ENCODE measurements at places on chromosomes 2 and 18. TPM values are rescaled to one million over a fixed set of nuclear protein-coding genes. Genes with fewer than 3 reads are reported as not detected.

GRCh38 chr2:28129955-28130695 is 239.6 kb downstream of the BABAM2 start:
- no peak overlapping the region for H3K27ac ChIP-seq
- H3K27me3 ChIP-seq: no peaks in the 10 kb centered on the region
- no peak for DNase-seq
- H3K4me1 ChIP-seq: peaks cover 5% of the 10 kb centered on the region
- H3K4me3 ChIP-seq: no peak overlapping the region

DNA sequence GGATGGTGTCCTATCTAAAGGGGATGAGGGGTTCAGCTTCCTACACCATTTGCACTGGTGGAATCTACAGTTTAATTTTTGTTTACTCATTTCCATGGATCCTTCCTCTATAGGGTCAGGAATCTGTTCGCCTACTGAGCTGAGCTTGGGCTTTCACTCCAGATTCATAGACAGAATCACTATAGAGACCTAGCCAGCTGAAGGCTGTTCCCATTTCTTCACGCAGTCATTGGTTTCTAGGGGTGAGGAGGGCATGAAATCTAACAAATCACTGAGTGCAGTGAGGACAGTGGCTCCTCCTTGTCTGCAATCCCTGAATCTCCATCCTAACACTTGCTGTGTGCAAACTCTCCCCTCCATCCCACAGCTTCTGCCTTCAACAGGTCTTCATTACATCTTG is 578.5 kb downstream of the TSN start:
- H3K27me3 ChIP-seq: no peaks in the 10 kb centered on the region

Gene CHST10
- 11.1 TPM for total RNA-seq

DNA sequence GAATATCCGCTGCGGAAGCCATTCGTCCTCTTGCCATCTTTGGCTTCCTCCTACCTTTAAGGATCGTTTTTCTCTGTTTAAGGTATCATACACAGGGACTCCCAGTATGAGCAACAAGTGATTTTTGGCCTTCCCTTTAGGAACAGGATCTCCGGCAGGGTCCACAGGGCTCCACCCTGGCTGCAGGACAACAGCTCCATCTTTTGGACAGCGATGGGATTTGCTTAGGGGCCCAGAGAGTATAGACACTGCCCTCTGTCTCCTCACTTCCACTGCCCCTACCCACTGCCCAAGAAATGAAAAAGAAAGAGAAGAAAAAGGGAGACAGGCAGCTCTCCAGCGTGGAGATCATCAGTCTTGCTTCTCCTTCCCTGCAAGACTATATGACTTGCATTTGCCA is 224.5 kb downstream of the UXS1 start:
- H3K36me3 ChIP-seq: no peaks in the 10 kb centered on the region
- H3K27me3 ChIP-seq: no peaks in the 10 kb centered on the region
- no peak for DNase-seq
- H3K4me1 ChIP-seq: no peaks in the 10 kb centered on the region
- H3K27ac ChIP-seq: no peak overlapping the region

GRCh38 chr2:231991664-231992063 is 30.2 kb downstream of the DIS3L2 start:
- no peaks in the 10 kb centered on the region for H3K36me3 ChIP-seq
- DNase-seq: no peak
- no peak overlapping the region for H3K27ac ChIP-seq
- no peaks in the 10 kb centered on the region for H3K27me3 ChIP-seq

- H3K27ac ChIP-seq: no peak overlapping the region
- peaks cover 3% of the 10 kb centered on the region for H3K27me3 ChIP-seq
- H3K36me3 ChIP-seq: no peaks in the 10 kb centered on the region
- DNase-seq: no peak
- H3K4me3 ChIP-seq: no peak overlapping the region
Observed at GRCh38 chr2:120522151-120522751, 176.3 kb downstream of the INHBB start.

GRCh38 chr2:171718720-171719119 is 31.5 kb downstream of the DYNC1I2 start:
- H3K27ac ChIP-seq: no peak overlapping the region
- H3K4me1 ChIP-seq: no peaks in the 10 kb centered on the region
- DNase-seq: no peak
- no peaks in the 10 kb centered on the region for H3K27me3 ChIP-seq

Gene RGPD8
- total RNA-seq: 34.1 TPM

DNA sequence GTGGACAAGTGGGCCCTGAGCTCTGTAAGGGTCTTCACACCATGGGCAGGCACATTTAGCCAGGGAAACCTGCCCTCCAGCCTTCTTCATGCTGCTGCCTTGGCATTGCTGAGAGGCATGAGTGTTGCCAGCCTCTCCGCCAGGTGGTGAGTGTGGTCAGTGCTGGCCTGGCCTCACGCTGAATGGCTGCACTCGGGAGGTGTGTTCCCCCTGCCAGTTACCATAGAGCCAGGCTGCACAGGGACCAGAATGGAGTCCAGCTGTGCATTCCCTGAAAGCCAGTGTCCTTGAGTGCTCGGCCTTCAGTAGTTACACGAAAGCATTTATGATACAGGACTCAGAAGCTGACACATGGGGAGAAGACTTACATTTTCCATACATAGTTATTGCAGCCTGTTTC is 139.7 kb downstream of the ATP9B start:
- H3K4me3 ChIP-seq: no peak overlapping the region
- peaks cover 13% of the 10 kb centered on the region for H3K36me3 ChIP-seq
- no peak overlapping the region for H3K27ac ChIP-seq
- DNase-seq: no peak
- H3K27me3 ChIP-seq: no peaks in the 10 kb centered on the region

Gene PROM2
- total RNA-seq: 1.1 TPM

GRCh38 chr18:51234117-51235008 is 36.9 kb upstream of the MEX3C start:
- no peaks in the 10 kb centered on the region for H3K27me3 ChIP-seq
- H3K4me3 ChIP-seq: no peak overlapping the region
- DNase-seq: no peak
- peaks cover 6% of the 10 kb centered on the region for H3K4me1 ChIP-seq
- no peak overlapping the region for H3K27ac ChIP-seq

Gene SCYGR2
- total RNA-seq: not detected

GRCh38 chr2:191165176-191165643 is 14.4 kb upstream of the STAT4 start:
- H3K4me3 ChIP-seq: no peak overlapping the region
- no peak overlapping the region for H3K27ac ChIP-seq
- H3K27me3 ChIP-seq: no peaks in the 10 kb centered on the region
- H3K36me3 ChIP-seq: no peaks in the 10 kb centered on the region

DNA sequence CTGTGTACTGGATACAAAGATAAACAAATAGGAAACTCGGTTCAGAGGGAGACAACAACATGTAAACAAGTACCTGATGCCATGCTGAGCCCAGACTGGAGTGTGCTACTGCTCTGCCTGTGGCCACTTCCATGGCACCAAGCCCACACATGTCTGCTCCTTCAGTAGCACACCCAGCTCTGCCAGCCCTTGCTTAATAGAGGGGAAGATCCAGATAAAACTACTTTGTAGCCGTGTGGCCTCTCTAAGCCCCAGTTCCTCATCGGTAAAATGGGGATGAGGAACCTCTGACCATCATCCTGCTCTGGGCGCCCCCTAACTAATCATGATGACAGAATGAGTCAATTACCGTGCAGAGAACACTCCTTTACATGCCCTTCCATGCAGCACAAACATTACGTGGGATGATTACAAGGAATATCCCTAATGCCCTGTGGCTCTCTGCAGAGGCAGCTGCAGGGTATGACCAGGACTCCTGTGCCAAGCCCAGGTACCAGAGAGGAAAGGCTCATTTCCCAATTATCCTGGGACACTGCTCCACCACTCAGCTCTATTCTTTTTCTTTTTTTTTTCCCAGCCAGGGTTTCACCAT is 34.9 kb downstream of the DNMT3A start:
- H3K27me3 ChIP-seq: no peaks in the 10 kb centered on the region
- no peak overlapping the region for H3K27ac ChIP-seq
- peaks cover 70% of the 10 kb centered on the region for H3K4me1 ChIP-seq
- H3K4me3 ChIP-seq: no peak overlapping the region
- H3K36me3 ChIP-seq: peaks cover 5% of the 10 kb centered on the region

DNA sequence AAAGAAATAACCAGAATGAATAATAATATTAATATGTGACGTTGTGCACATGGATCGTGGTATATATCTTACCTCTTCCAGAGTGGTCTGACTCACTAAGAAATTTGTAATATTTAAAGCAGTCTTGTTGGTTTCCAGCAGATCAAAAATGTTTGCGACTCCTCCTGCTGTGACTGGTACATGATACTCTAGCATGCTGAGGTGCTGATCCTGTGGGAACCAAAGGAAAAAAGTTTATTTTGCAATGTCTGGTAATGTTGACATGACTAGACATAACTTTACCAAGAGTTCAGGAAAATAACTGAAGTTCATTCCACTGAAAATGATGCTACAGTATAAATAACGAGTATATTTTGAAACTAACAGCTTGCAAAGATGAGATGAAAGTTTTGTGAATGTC is 124.5 kb upstream of the BARD1 start:
- no peaks in the 10 kb centered on the region for H3K27me3 ChIP-seq
- H3K4me3 ChIP-seq: no peak overlapping the region
- no peak for DNase-seq
- H3K36me3 ChIP-seq: no peaks in the 10 kb centered on the region
- no peak overlapping the region for H3K27ac ChIP-seq

Gene RAX
- total RNA-seq: not detected

- no peak for DNase-seq
- H3K36me3 ChIP-seq: peaks cover 53% of the 10 kb centered on the region
- H3K4me1 ChIP-seq: no peaks in the 10 kb centered on the region
- no peak overlapping the region for H3K27ac ChIP-seq
Observed at GRCh38 chr2:10655499-10656225, 34.1 kb downstream of the NOL10 start.

Gene BCL2L11
- 56.9 TPM for total RNA-seq

GRCh38 chr2:3398857-3399256 is 19.4 kb downstream of the TRAPPC12 start:
- no peak overlapping the region for H3K27ac ChIP-seq
- H3K36me3 ChIP-seq: peaks cover 30% of the 10 kb centered on the region
- no peak overlapping the region for H3K4me3 ChIP-seq
- no peaks in the 10 kb centered on the region for H3K4me1 ChIP-seq
- DNase-seq: no peak
- no peaks in the 10 kb centered on the region for H3K27me3 ChIP-seq

Gene DUSP19
- 1.1 TPM for total RNA-seq

DNA sequence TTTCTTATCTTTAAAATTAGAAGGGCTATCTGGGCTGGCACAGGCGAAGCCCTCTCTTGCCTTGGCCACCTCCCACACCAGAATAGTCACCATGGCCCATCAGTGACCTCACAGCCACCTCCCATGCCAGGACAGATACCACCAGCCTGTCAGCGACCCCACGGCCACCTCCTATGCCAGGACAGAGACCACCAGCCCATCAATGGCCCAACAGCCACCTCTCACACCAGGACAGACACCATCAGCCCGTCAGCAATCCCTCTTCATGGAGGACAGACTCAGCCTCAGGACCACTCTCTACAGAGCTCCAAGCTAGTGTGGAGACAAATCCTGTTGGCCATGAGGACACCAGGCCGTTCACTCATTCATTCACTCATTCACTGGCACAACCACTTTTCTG is 74.6 kb downstream of the ASB1 start:
- H3K36me3 ChIP-seq: no peaks in the 10 kb centered on the region
- no peak for DNase-seq
- H3K27me3 ChIP-seq: no peaks in the 10 kb centered on the region

Gene ALKAL2
- 1.1 TPM for total RNA-seq

GRCh38 chr2:72112401-72112800 is 35.3 kb downstream of the CYP26B1 start:
- no peak overlapping the region for H3K4me3 ChIP-seq
- peaks cover 2% of the 10 kb centered on the region for H3K27me3 ChIP-seq
- DNase-seq: no peak

Gene CFAP65
- total RNA-seq: not detected

DNA sequence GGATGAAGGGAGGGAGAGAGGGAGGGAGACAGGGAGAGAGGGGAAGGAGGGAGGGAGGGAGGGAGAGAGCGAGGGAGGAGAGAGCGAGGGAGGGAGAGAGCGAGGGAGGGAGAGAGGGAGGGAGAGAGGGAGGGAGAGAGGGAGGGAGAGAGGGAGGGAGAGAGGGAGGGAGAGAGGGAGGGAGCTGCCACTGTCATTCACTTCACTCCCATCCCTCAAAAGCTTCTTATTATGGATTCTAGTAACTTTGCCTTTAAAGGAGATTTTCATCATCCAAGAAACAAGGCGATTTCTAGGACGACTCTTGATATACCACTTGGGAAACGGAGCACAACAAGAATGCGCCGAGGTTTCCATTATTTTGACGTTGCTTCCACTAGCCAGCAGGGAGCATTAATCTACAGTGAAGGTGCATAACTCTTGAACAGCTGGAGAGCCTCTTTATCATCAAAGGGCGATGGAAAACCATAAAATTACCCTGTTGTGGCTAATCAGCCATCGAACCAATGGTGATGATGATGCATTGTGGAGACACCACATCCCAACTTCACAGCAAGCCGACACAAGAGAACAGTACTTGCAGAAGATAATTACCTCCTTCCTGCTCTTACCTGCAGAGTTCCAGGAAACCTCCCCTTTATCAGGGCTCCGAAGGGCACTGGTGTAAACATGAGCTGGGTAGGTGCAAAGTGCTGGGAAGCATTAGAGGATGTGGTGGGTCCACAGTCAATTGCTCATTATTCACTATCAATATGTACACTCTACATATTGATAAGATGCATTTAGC is 130.5 kb downstream of the EIPR1 start:
- no peaks in the 10 kb centered on the region for H3K27me3 ChIP-seq
- H3K36me3 ChIP-seq: no peaks in the 10 kb centered on the region
- no peak for DNase-seq
- H3K4me1 ChIP-seq: peaks cover 17% of the 10 kb centered on the region

DNA sequence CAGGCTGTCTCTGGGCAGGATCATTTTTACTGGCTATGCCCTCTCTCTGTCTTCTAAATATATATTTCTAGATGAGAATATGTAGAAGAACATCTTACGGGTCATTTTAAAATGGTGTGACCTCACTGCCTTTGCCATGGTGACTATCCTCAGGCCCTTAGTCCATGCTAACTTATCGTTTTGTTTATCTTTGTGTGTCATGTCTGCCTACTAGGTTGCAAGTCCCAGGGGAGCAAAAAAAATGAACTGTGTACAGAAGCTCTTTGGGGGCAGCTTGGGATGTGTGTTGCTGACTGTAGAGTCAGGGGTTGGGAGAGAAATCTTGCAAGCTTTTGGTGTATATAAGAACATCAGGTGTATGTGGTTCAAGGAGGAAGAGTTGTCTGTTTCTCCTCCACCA is 11.0 kb downstream of the CPSF3 start:
- no peak overlapping the region for H3K27ac ChIP-seq
- peaks cover 75% of the 10 kb centered on the region for H3K36me3 ChIP-seq
- no peak for DNase-seq
- no peaks in the 10 kb centered on the region for H3K27me3 ChIP-seq
- no peaks in the 10 kb centered on the region for H3K4me1 ChIP-seq
- no peak overlapping the region for H3K4me3 ChIP-seq

DNA sequence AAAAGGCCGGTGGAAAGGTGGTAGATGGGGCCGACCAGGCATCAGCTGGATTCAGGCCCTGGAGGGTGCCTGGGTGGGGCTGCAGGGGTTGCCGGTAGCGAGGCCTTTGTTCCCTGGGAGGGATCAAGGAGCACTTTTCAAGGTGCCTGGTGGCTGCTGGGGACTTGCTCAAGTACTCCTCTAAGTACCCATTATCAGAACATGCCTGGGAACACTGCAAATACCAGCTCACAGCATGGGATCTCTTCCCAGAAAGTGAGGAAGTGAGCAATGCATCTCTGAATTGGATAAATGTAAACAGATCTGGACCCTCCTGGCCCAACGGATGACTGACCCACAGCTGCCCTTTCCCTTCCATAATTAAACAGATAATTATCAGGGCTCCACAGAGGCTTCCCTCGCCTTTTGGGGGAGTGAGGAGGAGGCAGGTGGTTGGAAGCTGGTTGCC is 210.5 kb downstream of the SH3RF3 start:
- DNase-seq: no peak
- no peaks in the 10 kb centered on the region for H3K27me3 ChIP-seq
- no peak overlapping the region for H3K27ac ChIP-seq
- H3K4me1 ChIP-seq: peaks cover 16% of the 10 kb centered on the region
